ENCODE measurements at places on chromosomes 1 and 21.
A peak's percentile ranks its signal among the peaks of the same experiment; 100 is the strongest.

DNA sequence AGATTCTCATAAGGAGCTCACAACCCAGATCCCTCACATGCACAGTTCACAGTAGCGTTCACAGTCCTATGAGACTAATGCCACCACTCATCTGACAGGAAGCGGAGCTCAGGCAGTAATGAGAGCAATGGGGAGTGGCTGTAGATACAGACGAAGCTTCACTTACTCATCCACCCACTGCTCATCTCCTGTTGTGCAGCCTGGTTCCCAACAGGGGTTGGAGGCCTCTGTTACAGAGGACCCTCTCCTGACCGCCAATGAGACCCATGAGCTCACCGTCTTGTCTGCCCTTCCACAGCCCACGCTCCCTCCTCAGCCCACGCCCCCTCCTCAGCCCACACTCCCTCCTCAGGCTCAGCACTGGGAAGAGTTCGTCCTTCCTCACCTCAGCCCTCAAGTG is 39.6 kb downstream of the RSPH1 start:
- no peak for DNase-seq

DNA sequence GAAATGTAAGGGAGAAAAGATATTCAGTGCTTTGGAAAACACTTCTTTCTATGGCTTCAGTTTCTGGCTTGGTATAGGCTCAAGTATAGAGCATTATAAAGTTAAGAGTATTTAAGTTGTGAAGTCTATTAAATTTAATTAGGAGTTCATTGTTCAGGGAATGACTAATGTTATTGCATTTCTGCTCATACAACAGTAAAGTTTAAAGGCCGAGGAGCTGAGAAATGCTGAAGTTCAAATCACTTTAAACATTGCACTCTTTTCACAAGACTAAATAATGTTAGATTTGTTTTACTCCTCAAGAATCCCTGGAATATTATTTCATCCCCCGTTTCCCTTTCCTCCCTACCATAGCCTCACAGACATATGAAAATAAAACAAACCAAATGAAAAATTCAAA is 30.1 kb downstream of the RGS5 start:
- no peak for DNase-seq

DNA sequence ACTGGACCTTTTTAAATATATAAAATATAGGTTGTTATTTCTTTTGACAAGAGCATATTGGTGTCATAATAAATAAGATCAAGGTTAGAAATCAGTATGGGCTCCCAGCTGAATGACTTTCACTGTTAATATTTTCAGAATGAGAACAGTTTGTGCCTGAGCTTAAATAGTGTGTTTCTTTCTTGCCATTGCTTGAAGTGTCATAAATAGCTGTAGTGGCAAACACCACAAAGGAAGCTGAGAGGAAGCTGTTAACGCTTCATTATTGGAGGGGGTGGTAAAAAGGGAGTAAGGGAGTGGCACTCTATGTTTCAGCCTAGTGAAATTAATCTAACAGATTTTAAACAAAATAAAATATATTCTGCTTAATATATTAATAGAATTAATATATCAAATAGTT is 1089.8 kb upstream of the NCAM2 start:
- no peak for DNase-seq

DNA sequence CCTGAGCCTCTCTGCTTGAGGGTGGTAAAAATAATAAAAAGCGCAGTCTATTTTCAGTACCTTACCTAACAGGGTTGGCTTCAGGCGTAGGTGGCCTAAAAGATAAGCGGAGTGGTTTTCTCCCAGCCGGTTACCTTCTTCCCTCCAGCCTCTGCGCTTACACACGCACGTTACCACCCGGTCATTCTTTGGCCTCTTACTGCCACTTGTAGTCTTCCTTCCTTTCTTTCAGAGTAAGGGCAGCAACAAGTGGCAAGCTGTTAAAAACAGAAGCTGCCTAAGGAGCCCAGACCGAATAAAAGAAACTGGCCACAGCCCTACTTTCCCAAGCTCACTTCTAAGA is 35.4 kb downstream of the CLCA1 start:
- no peak for DNase-seq

DNA sequence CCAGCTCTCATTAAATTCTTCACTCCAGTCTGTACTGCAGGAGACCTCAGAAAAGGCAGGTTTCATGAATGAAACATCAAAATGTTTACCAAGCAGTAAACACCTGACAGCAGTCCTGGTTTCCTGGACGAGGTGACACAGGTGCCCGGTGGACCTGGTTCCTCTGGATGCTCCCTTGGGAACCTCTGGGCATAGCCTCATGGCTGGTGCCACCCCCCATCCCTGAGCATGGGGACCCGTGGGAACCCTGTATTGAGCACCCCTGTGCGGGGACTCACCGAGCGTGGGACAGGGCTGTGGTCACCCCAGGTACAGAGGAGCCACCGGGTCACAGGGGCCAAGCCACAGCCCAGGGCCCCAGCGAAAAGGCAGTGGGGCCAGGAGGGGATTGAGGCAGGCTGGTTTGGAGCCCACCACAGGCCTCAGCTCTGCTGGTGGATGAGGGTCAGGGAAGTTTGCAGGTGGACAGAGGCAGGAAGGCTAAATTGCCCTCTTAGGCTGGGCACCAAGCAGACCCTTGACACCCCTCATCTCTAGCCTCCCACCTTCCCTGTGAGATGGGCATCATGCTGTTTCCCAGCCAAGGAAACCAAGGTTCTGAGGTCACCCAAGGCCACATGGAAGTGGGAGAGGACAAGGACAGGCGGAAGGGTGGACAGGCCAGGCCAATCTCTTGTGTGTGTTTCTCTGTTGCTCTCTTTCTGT is 158.4 kb downstream of the PTPRU start:
- DNase-seq = no peak

GRCh38 chr21:16046656-16047330 is 317.0 kb downstream of the USP25 start:
- DNase-seq = no peak

GRCh38 chr1:22374001-22374400 is 77.7 kb upstream of the ZBTB40 start:
- no peak for DNase-seq

DNA sequence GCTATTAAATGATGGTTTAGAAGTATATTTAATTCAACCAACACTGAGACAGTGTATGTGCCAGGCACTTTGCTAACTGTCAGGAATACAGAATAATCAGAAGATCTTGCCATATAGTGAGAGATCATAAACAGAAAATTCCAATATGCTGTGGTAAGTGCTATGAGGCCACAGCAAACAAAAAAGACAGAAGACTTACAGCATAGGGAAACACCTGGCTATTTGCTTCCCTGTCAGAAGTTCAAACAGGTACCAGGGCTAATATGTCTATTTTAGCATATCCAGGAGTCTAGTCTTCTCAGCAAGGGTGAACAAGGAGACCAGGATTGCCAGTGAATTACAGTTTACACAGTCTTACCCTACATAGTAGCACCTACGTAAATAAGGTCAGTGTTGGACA is 30.4 kb downstream of the TRIT1 start:
- DNase-seq = no peak

DNA sequence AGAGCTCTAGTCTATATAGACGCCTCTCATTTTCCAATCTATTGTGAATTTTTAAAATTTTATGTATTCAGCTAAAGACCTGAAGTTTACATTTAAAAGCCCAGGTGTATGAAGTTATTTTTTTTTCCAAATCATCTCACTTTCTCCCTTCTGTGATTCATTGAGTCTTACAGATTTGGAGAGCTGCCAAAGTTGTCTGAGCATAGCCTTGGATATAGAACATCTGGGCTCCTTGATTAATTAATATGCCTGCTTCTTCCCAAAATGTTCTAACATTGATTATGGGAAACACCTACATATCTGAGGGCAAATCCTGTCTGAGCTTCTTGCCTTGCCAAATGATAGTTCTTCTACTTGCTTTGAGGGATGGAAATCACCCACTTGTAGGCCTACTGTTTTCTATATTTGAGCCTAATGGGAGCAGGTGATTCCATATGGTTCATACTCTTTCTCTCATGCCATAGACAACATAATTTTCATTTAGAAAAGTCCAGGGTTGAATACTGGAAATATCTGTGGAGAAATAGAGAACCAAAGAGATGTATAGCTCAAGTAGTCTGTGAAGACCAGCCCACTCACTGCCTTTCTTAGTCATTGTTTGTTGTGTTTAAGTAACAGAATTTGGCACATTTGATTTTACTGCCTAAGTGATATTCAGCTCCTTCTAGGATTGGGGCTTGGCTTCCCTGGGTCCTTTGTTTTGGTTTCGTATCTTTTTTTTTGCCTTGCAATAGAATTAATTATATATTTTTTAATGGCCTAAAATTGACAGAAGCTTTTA is 46.2 kb downstream of the MACF1 start:
- DNase-seq = no peak

DNA sequence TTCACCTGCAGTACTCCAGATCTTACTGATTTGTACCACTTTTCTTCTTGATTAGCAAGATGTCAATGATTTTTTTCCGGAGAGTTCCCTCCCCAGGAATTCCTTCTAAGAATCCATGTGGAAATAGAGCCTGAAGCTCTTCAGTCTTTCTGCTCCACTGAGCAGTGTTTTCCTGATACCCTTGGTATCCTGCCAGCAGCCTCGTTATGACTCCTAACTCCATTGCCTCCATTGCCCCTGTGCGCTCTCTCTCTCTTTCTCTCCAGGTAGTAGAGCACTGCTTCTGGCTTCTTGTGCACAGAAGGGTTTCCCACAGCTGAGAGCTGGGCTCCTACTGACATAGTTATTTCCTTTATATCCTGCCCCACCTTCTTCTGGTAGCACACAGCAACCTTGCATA is 12.2 kb downstream of the UBE2U start:
- no peak for DNase-seq

- no peak for DNase-seq
These were observed 705 bp downstream of the KHDRBS1 start for GRCh38 chr1:32014199-32014947.

- DNase-seq = no peak
These were observed 1817.1 kb downstream of the BRINP3 start for GRCh38 chr1:188660572-188660971.

DNA sequence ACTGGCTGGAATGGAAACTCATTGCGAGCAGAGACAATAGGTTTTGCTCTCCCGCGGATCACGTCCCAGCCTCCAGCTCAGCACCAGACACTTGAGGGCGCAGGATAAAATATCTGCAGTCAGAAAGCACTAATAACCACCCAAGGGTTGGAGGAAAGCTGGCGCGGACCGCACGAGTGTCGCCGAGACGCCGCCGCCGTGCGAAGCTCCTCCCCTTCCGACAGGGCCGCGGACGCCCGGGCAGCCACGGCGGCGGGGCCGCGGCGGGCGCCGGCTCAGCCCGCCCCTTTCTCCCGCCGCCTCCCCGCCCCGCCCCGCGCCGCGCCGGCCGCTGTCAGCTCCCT is at the start of gene CMPK1:
TSS of gene CMPK1 (plus strand) at position 213 of the 344 bp plus-strand sequence. CDS start 156 bp downstream, outside the sequence.
- DNase-seq = peak; percentile 55

- DNase-seq = no peak
These were observed 393.8 kb downstream of the DSCAM start for GRCh38 chr21:40453183-40453582.
